Ammon's horn (tissue), 1 donor: ENCODE measurements at places on chromosomes 2 and 18.

DNA sequence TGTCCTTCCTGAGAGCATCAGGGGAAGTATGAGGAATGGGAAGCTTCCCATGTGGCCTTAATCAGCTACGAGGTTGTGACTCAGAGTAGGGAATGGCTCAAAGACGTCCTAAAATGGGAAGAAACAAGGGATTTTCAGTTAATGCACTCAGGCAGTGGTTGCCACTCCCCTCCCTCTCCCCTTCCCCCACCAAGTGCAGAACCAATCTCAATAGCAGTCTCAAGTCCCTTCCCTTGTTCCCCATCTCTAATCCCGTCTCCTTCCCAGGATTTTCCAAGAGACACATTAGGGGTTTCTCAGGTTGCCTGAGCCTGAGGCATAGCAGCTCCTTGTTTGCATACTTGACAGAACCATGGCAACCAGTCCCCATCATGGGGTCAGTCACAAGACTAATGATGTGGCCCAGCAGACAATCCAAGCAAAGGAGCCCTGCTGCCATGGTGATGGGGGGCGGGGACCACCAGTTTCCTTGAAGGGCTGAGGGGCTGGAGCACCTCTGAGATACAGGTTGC is 18.2 kb upstream of the RESP18 start:
- no peak for DNase-seq

DNA sequence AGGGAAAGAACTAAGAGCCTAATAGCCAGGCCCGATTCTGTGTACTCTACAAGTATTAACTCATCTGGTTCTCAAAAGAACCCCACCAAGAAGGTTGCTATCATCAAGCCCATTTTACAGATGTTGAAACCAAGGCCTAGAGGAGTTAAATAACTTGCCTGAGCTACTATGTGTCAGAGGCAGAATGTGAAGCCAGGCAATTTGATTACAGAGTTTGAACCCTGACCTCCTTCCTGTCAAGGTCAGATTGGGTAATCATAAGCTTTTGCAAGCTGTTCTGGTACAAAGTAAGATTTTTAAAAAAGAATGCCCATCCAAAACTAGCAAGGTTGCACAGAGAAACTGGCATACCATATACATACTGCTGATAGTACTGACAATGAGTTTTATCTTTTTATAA is 227.1 kb downstream of the HAUS1 start:
- DNase-seq = no peak

DNA sequence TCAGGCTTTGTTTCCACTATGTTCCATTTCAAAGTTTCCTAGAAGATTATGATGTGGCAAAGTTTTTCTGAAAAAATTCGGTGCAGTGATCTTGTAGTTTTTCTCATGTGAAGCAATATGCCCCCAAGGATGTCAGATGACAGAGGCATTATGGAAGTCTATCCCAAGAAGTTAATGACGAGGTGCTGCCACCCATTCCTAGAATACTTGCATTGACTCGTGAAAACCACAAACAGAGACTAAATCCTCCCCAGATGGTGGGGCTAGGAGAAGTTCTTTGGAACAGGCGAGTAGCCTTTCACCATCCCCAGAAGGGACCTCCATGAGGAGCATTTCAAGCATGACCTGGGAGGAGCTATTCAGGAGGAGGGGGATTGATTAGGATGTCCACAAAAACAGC is 40.2 kb upstream of the COPS8 start:
- DNase-seq = no peak

DNA sequence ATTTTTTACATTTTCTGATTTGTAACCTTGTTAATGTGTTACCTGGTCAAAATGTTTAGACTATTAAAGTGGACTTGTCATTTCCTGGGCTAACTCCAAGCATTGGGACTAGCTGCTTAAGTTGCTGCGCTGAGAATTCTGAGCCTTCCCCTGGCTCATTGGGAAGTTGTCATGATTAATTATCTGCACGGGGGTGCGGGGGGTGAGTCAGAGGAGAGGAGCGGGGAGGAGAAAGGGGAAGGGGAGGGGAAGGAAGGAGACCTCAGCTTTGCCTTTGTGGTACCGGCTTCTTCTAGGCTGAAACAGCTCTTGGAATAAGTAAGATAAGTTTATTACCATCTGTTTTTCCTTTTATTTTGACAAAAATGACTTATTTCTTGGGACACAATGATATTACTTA is 52.9 kb upstream of the APCDD1 start:
- DNase-seq = no peak

GRCh38 chr2:66236816-66237802 is 197.8 kb upstream of the MEIS1 start:
- no peak for DNase-seq

GRCh38 chr18:32802591-32803451 is 30.0 kb upstream of the KLHL14 start:
- no peak for DNase-seq

- DNase-seq = no peak
These were observed 22.5 kb downstream of the LIPG start for GRCh38 chr18:49584394-49584793.

- peak; percentile 23 for DNase-seq
These were observed 88.5 kb downstream of the TGIF1 start for GRCh38 chr18:3538456-3538855.

DNA sequence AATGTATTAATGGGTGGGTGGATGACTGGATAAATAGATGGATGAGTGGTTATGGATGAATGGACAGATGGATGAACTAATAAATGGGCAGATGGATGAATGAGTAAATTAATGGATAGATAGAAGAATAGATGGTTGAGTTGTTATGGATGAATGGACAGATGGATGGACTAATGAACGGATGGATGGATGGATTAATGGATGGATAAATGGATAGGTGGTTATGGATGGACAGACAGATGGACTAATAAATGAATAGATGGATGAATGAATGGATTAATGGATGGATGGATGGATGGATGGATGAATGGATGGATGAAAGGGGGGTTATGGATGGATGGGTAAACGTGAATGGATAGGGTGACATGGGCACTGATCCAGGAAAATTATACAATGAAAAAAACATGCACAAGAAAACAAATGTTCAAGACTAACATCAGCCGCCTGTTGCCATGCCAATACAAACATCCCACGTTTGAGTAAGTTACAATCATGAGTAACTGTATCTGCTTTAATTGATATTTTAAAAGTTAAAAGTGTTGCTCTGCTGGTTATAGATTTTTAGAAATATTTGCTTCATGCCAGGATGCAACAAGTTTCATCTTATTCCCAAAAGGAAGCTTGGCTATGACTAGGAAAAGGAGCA is 20.8 kb downstream of the PXDN start:
- no peak for DNase-seq

- DNase-seq = no peak
These were observed 275.3 kb downstream of the INSIG2 start for GRCh38 chr2:118363604-118364003.

DNA sequence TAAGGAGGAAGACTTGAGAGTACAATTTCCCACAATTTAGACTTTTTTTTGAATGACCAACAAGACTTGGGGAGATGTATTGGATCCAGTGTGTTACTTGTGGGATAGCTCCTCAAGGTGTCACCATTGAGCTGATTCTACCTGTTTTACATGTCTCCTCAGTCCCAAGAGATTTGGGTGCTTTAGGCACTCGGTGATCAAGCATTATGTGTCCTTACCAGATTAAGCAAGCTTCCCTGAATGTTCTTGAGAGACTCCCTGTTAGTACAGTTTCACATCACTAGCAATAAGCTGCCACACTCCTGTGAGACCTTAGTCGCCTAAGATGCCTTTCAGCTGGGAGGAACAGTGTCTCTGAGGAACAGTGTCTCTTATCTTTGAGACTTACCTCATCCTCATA is 384.3 kb upstream of the SYT4 start:
- DNase-seq = no peak

DNA sequence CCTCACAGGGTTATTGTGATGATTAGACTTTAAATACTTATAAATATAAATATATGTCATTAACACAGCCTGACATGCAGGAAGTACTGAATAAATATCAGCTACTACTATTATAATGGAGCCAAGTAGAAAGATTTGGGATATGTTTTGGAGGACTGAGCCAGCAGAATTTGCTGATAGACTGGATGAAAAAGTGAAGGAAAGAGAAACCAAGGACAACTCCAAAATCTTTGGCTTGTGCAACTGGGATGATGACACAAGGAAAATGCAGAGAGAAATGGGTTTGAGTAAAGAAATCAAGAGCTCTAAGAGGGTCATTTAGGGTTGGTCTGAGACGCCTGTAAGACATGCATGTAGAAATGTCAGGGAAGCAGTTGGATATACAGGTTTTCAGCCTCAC is 15.6 kb downstream of the ADD2 start:
- no peak for DNase-seq

DNA sequence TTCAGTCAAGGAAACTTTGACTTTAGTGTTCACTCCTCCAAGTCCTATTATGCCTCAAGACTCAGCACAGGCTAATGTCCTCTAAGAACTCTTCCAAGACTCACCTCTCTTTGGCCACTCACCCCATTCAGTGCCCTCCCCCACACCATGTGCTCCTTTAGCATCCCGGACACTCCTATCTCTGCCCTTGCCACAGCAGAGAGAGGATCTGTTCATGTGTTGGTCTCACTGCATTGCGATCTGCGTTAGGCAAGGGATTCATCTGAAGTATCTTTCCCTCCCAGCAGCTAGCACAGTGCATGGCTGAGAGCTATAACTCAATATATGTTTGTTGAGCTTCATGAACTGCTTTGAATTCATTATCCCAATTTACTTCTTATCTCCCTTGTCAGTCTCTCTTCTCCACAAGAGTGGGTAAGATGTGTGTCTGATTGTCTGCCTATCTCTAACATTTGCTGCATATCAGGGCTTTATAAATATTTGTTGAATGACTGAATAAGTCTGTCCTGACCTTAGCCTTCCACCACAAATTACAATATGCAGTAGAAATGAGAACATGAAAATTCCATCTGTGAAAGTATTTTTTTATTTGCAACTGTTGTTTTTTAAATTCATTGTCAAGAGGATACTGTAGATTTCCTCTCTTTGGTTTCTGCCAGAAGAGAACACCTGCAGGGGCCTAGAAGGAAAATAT is 179.9 kb upstream of the NCKAP5 start:
- no peak for DNase-seq

DNA sequence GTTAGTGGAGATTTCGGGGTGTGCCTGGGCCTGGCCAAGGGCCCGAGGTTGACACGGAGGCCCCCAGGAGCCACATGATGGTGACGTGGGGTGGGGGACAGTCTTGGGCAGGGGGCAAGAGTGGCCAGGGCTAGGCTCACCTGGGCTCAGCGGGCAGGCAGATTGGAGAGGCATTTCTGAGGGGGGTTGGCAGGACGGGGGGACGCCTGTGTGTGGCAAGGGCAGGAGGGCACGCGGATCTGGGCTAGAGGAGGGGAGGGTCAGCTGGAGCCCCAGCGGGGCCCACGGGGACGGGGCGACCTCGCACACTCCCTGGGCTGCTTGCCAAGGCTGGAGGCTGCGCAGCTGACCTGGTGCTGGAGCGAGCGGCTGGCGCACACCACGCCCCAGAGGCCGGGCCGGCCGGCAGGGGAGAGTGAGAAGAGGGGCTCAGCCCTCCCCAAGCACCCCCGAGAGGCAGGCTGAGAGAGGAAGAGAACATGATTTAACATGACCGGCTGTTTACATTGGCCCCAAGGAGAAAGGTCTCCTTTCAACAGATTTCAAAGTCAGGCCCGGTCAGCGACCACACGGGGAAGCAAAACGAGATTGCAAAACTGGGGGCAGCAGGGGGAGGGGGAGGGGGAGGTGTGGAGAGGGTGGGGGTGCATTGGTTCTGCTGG is 38.0 kb upstream of the SNED1 start:
- DNase-seq = no peak

DNA sequence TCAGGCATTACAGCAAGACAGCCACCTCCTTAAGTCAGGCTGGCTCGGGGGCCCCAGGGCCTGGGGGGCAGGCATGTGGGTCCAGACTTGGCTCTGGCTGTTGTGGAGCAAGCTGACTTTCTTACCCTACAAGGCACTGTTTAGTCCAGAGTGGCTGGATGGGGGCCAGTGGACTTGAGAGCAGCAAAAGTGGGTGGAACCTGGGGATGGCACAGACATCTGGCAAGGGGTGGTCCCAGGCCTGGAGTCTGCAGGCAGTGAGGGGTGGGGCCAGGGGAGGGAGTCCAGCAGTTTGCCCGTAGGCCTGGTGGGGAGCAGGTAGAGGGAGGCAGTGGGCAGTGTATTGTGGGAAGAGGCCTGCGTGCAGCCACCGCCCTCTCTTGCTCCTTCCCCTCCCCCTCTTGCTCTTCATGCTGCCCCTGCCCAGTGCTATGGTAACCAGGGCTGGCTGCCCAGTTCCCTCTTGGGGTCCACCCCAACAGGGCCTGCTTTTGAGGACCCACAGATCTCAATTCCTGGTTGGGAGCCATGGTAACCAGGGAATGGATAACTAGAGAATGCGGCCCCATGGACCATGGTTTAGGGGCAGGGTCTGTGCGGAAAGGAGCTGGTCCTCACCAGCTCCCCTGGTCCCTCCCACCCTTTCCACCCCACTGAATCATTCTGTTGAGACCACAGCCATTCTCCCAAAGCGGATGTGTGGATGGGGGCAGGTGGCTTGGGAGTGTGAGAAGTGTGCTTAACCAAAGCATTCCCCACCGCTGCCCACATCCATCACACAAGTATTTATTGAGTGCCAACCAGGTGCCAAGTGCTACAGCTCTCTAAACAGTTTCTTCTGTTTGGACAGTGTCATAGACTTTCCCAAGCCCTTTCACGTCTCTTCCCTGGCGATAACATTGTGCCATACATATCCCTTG is 19.3 kb downstream of the SPEG start:
- peak; percentile 42 for DNase-seq

DNA sequence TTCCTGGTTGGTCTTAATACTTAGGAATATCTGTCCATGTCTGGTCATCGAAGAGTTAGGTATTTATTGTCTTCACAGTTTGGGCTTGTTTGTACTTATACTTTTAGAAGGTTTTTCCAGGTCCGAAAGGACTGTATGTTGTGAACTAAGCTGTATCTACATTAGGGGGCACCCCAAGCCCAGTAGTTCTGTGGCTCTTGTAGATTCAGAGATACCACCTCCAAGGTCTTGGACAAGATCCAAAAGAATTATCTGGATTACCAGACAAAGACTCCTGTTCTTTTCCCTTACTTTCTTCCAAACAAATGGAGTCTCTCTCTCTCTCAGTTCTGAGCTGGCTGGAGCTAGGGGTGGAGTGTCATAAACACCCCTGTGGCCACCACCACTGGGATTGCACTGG is 328.7 kb downstream of the ZNF804A start:
- no peak for DNase-seq
